Mesendoderm (in vitro differentiated cells): ENCODE measurements at places on chromosomes 11 and 22.

DNA sequence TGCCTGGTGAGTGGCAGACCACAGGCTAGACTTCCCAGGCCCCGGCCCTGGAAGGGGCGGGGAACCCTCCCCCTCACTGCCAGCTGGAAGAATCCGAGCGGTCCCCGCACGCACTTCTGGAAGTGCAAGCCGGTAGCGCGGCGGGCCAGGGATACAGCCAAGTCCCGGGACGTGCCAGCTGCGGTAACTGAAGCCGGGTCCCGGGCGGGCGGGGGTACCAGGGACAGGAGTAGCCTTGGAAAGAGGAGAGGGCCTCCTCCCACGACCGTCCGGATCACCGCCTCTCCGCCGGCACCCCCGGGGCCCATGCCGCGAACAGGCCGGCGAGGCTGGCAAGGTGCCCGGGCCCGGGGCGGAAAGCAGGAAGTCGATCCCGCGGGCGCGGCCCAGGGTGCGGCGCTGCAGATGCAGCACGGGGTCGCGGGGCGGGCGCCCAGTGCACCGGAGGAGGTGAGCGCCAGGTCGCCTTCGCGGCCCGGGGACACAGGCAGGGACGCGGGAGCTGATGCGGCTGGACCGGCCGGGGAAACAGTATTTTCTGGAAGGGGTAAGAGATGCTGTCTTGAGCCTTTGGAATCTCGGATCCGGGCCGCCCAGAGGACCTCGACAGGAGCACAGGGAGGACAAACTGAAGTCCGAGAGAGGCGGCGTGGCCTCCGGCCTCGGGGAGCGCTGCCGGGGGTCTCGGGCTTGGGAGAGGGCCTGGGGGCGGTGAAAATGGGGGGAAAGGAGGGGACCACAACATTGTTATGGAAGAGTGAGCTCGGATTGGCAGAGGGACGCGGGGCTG is 783 bp upstream of the SLC35C1 start:
- peak; percentile 71 for DNase-seq
- H3K27ac ChIP-seq, result no peak overlapping the region
- H3K27me3 ChIP-seq, result no peaks in the 10 kb centered on the region
- peak overlapping the region; percentile 69 for H3K4me3 ChIP-seq
- no peaks in the 10 kb centered on the region for H3K36me3 ChIP-seq

DNA sequence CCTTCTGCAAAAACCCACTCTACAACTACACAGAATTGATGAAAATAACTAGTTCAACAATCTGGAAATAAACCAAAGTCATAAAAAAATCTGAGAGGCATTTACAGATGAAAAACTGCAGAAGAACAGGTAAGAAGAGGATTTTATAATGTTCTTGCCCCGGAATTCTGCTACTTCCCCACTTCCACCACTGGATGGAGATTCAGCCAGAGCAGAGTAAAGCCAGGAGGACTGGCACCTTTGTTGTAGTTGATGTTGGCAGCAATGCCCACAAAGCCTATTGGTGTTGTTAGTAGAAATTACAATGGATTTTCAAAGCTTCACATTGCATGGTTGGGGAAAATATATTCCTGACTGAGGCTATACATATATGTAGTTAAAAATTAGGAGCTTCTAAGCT is 640.2 kb downstream of the LRRC4C start:
- no peaks in the 10 kb centered on the region for H3K36me3 ChIP-seq
- DNase-seq, result peak; percentile 21
- H3K4me1 ChIP-seq, result no peaks in the 10 kb centered on the region
- H3K27ac ChIP-seq, result no peak overlapping the region
- no peaks in the 10 kb centered on the region for H3K27me3 ChIP-seq
- no peak overlapping the region for H3K4me3 ChIP-seq

DNA sequence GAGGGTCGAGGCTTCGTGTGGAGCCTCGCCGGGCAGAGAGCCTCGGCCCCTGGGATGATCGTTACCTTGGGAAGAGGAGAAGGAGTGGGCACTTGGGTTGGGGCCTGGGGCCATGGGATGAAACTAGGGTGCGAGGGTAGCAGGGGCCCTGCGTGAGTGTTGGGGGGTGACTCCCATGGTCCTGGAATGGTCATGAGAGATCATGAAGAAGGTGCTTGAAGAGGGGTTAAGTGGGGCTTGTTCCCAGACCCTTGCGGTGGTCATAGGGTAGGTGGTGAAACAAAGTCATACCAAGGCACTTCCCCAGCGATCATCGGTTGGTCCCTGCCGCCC is 284 bp downstream of the CCS start:
- no peak overlapping the region for H3K27ac ChIP-seq
- DNase-seq, result no peak
- no peaks in the 10 kb centered on the region for H3K36me3 ChIP-seq
- H3K27me3 ChIP-seq, result no peaks in the 10 kb centered on the region
- H3K4me1 ChIP-seq, result no peaks in the 10 kb centered on the region

- H3K4me1 ChIP-seq, result peaks cover 4% of the 10 kb centered on the region
- H3K4me3 ChIP-seq, result no peak overlapping the region
- no peaks in the 10 kb centered on the region for H3K27me3 ChIP-seq
- no peaks in the 10 kb centered on the region for H3K36me3 ChIP-seq
Measured at GRCh38 chr11:128776069-128776423, 82.2 kb downstream of the FLI1 start.

GRCh38 chr11:126322996-126323395 is 19.1 kb downstream of the DCPS start:
- H3K4me3 ChIP-seq, result no peak overlapping the region
- no peak overlapping the region for H3K27ac ChIP-seq
- no peaks in the 10 kb centered on the region for H3K4me1 ChIP-seq

GRCh38 chr22:45671783-45672563 is at the start of gene ATXN10:
Gene ATXN10, plus strand, starts transcription at chr22:45671834. Its CDS starts 230 bp downstream, at chr22:45672064.
- peaks cover 12% of the 10 kb centered on the region for H3K4me1 ChIP-seq
- peak; percentile 94 for DNase-seq
- H3K27me3 ChIP-seq, result no peaks in the 10 kb centered on the region
- H3K4me3 ChIP-seq, result peak within 1 kb of the TSS; percentile 99
- peak within 1 kb of the TSS; percentile 62 for H3K27ac ChIP-seq

DNA sequence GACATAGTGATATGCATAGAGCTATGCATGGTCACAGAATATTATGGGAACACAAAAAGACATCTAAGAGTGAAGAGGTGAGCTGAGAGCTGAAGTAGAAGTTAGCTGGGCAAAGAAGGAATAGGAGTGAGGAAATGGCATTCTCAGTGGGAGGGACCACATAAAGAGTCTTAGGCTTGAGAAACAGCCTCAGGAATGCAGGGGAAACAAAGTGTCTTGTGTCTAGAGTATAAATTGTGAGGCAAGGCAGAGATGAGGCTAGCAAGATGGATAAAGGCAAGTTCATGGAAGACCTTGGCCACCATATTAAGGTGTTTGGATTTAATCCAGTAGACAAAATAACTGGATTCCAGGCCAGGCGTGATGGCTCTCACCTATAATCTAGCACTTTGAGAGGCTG is 40.6 kb upstream of the CRTAM start:
- no peaks in the 10 kb centered on the region for H3K27me3 ChIP-seq
- H3K4me1 ChIP-seq, result peaks cover 3% of the 10 kb centered on the region
- DNase-seq, result no peak
- no peak overlapping the region for H3K4me3 ChIP-seq

GRCh38 chr11:117583063-117583801 is 213.8 kb downstream of the DSCAML1 start:
- H3K4me3 ChIP-seq, result no peak overlapping the region
- no peak overlapping the region for H3K27ac ChIP-seq
- H3K27me3 ChIP-seq, result no peaks in the 10 kb centered on the region
- no peaks in the 10 kb centered on the region for H3K36me3 ChIP-seq

DNA sequence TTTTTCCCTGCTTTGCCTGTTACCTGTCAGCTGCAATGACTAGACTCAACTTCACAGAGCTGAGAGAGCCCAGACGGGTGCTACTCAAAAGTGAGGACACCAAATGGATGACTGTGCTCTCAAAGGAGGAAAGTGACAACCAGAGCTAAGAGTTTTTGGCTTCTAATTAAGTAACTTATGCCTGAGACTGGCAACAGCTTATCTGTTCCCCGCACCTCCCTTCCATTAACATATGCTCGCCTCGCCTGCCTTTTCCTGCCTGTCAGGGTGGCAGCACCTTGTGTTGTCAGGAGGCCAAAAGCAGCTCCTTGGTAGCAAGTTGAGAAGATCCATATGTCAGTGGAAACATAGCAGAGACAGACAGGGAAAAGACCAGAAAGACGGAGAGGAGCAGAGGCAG is 573.9 kb upstream of the KIRREL3 start:
- no peak overlapping the region for H3K27ac ChIP-seq
- H3K4me3 ChIP-seq, result no peak overlapping the region
- peak; percentile 65 for DNase-seq
- H3K36me3 ChIP-seq, result no peaks in the 10 kb centered on the region
- H3K4me1 ChIP-seq, result peaks cover 8% of the 10 kb centered on the region

GRCh38 chr22:19620742-19621371 is 93.4 kb upstream of the SEPTIN5 start:
- H3K4me1 ChIP-seq, result no peaks in the 10 kb centered on the region
- H3K27me3 ChIP-seq, result no peaks in the 10 kb centered on the region
- DNase-seq, result no peak
- no peak overlapping the region for H3K27ac ChIP-seq

DNA sequence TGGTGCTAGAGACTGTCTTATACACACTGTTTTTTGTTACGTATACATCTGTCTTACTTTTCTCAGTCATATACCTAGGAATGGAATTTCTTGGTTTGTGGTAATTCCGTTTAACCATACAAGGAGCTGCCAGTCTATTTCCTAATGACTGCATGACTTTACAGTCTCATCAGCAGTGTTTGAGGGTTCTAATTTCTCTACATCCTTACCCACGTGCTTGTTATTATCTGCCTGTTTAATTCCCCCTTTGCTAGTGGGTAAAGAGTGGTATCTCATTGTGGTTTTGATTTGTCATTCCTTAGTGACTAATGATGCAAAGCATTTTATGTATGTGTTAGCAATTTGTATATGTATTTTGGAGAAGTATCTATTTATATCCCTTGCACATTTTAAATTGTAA is 1008.0 kb downstream of the FAM181B start:
- no peak overlapping the region for H3K4me3 ChIP-seq
- H3K27ac ChIP-seq, result no peak overlapping the region
- H3K4me1 ChIP-seq, result no peaks in the 10 kb centered on the region
- DNase-seq, result no peak
- H3K27me3 ChIP-seq, result no peaks in the 10 kb centered on the region
- H3K36me3 ChIP-seq, result no peaks in the 10 kb centered on the region

DNA sequence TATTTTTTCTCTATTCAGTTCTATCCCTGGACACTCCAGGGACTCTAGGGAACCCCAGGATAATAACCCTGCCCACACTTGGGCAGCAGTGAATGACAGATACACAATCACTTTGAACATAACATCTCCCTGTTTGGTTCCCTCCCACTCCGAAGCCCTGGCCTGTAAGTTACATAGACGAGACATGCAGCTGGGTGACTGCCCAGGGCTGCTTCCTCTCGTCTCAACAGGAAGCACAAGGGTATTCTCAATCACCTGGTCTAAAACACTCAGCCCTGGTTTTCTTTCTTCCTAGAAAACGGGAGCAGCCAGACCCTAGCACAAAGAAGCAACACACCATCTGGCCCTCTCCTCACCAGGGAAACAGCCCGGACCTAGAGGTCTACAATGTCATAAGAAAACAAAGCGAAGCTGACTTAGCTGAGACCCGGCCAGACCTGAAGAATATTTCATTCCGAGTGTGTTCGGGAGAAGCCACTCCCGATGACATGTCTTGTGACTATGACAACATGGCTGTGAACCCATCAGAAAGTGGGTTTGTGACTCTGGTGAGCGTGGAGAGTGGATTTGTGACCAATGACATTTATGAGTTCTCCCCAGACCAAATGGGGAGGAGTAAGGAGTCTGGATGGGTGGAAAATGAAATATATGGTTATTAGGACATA is 19.4 kb downstream of the LAYN start:
- no peak overlapping the region for H3K4me3 ChIP-seq
- H3K4me1 ChIP-seq, result no peaks in the 10 kb centered on the region
- no peak overlapping the region for H3K27ac ChIP-seq
- H3K36me3 ChIP-seq, result no peaks in the 10 kb centered on the region

DNA sequence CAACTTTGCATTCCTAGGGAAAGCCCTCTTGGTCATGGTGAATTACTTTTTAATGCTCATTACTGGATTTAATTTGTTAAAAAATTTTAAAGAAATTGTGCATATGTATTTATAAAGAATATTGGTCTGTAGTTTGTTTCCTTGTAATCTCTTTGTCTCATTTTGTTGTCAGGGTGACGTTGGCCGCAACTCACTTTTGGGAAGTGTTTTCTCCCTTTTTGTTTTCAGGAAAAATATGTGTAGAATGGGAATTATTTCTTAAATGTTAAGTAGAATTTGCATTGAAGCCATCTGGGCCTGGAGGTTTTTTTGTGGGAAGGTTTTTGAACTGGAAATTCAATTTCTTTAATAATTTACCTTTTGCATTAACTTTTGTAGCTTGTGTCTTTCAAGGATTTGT is 149.1 kb downstream of the UVRAG start:
- H3K36me3 ChIP-seq, result no peaks in the 10 kb centered on the region
- no peaks in the 10 kb centered on the region for H3K4me1 ChIP-seq
- H3K27ac ChIP-seq, result no peak overlapping the region
- no peak overlapping the region for H3K4me3 ChIP-seq
- no peaks in the 10 kb centered on the region for H3K27me3 ChIP-seq

DNA sequence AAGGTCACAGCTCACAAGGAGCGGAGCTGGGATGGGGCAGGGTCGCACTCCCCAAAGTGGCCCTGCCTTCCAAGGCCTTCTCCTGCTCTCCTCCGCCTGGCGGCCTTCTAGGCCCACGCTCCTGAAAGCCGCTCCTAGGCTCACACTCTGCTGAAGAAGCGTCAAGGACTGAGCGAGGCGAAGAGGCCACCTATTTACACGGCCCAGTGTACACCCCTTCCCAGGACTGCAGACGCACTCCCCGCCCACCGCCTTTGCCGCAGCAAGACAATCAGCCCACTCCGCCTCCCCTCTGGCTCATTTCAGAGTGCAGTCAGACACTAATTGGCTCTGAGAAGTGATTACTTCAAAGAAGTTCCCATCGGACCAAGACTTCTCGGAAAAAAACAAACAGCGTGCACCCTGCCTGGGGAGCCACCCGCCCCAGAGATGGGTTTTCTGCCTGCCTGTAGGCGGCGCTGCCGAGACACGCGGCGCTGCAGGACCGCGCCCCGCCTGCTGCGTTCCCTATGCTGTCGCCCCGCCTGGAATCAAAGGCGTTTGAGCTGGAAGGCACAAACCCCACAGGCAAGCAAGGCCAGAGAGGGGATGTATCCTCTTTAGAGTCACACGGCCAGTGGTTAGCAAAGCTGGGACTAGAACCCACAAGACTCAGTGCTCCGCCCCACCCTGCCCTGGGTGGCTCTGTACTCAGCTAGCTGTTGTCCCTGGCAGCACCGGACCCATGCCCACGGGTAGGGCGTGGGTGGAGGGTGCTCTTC is 414.8 kb downstream of the BUD13 start:
- DNase-seq, result peak; percentile 92
- H3K27me3 ChIP-seq, result no peaks in the 10 kb centered on the region
- H3K4me1 ChIP-seq, result peaks cover 2% of the 10 kb centered on the region
- H3K27ac ChIP-seq, result no peak overlapping the region
